Spleen (tissue), 13 donors: ENCODE measurements at places on chromosomes 3 and 15.

DNA sequence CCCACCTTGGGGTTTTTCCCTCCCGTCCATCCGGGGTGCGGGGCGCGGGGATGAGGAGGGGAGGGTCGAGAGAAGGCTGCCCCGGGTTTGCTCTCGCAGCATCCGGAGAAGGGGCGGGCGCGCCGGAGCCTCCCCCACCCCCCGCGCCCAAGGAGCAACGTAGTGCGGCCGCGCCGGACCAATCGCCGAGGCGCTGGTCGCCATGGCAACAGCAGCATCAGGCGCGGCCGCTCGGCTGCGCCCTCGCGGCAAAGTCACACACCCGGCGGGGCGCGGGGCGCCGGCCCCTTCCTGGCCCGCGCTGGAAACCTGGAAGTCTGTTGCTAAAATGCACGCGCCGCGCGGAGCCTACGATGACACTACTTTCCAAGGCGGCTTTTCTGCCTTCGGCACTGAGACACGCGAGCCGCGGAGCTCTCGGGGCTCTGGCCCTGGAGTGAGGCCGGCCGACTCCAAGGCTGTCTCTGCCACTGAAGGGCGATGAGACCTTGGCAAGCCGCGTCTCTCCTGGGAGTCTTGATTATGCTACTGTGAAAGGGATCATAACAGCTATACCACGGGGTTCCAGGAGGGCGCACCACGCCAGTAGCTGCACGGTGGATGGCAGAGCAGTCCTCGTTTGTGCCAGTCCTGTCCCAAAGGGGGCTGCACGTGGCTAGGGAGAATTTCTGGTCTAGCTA lies at the start of gene IQSEC1:
Gene IQSEC1, minus strand, starts transcription at position 104 of the 680 bp plus-strand sequence. CDS start 415 bp downstream, outside the sequence.
- H3K4me3 ChIP-seq: peak within 1 kb of the TSS; percentile 46
- peaks cover 60% of the 10 kb centered on the region for H3K4me1 ChIP-seq
- H3K27ac ChIP-seq: peak within 1 kb of the TSS; percentile 38
- H3K27me3 ChIP-seq: peaks cover 22% of the 10 kb centered on the region
- H3K36me3 ChIP-seq: no peaks in the 10 kb centered on the region

- H3K4me3 ChIP-seq: no peak overlapping the region
- peaks cover 11% of the 10 kb centered on the region for H3K4me1 ChIP-seq
- H3K36me3 ChIP-seq: no peaks in the 10 kb centered on the region
- H3K27ac ChIP-seq: no peak overlapping the region
- no peaks in the 10 kb centered on the region for H3K27me3 ChIP-seq
- no peak for DNase-seq
Measured at GRCh38 chr15:29920515-29920914, 98.2 kb upstream of the TJP1 start.

- H3K4me3 ChIP-seq: no peak overlapping the region
- no peak for DNase-seq
- no peak overlapping the region for H3K27ac ChIP-seq
- H3K36me3 ChIP-seq: no peaks in the 10 kb centered on the region
Measured at GRCh38 chr3:89841041-89841440, 733.6 kb downstream of the EPHA3 start.

DNA sequence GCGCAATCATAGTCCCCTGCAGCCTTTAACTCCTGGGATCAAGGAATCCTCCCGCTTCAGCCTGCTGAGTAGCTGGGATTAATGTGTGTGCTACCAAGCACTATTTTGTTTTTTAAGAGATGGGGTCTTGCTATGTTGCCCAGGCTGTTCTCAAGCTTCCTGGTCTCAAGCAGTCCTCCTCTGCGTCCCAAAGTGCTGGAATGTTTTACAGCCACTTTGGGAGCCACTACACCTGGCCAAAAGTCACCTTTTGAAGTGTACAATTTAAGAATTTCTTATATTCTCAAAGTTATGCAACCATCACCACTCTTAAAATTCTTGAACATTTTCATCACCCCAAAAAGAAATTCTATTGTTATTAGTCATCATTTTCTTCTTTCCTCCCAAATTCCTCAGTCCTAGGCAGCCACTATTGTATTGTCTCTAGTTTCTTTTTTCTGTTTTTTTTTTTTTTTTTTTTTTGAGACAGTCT lies 17.8 kb downstream of the CDV3 start:
- H3K27me3 ChIP-seq: no peaks in the 10 kb centered on the region
- H3K36me3 ChIP-seq: peaks cover 39% of the 10 kb centered on the region
- peaks cover 9% of the 10 kb centered on the region for H3K4me1 ChIP-seq

DNA sequence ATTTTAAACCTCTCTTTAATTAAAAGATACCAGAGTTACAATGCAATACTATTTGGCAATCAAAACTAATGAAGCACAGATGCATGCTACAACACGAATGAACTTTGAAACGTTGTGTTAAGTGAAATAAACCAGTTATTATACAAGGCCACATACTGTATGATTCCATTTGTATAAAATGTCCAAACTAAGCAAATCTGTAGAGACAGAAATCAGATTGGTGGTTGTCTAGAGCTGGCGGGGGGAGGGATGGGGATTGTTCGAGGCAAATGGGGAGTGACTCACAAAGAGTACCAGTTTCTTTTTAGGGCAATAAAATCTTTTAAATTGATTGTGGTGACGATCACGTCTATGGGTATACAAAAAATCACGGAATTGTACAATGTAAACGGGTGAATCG lies 677.0 kb downstream of the NTRK3 start:
- H3K4me1 ChIP-seq: no peaks in the 10 kb centered on the region
- H3K36me3 ChIP-seq: no peaks in the 10 kb centered on the region
- no peaks in the 10 kb centered on the region for H3K27me3 ChIP-seq
- no peak overlapping the region for H3K4me3 ChIP-seq

DNA sequence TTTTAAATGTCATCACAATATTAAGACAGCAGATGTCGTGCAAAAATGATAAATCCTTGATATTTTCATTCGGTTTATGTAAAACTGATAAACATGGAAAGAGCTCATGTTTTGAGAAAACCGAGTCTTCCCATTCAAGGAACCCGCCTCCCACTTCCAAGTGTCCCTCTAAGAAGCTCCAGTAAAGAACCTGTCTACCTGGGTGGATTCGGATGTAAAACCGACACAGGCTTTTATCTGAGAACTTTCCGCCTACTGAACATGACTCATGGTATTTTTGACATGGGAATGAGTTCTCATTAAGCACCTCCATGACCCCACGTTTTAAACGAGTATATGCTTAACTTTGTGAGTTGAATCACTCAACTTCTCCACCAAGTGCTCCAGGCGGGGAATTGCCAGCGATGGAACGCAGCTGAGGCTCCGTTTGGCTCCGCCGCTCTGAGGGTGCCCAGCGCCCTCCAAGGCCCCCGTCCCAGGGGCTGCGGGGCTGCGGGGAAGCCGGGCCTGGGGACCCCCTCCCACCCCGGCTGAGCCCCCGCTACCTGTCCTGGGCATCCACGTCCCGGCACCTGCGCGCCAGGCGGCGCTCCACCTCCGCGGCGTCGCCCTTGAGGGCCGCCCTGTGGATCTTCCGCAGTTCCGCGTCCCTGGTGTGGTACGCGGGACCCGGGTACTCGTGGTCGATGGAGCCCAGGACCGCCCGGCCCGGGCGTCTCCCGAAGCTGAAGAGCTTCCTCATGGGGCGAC lies 119.9 kb downstream of the LMLN start:
- no peak for DNase-seq
- no peaks in the 10 kb centered on the region for H3K36me3 ChIP-seq
- H3K4me1 ChIP-seq: peaks cover 8% of the 10 kb centered on the region
- peak overlapping the region; percentile 44 for H3K27ac ChIP-seq

- H3K4me1 ChIP-seq: peaks cover 11% of the 10 kb centered on the region
- H3K27me3 ChIP-seq: no peaks in the 10 kb centered on the region
- H3K36me3 ChIP-seq: no peaks in the 10 kb centered on the region
- no peak for DNase-seq
Measured at GRCh38 chr3:149332227-149332765, 1.1 kb downstream of the TM4SF18 start.

GRCh38 chr3:159711560-159712333 lies 276.9 kb upstream of the IL12A start:
- H3K27me3 ChIP-seq: no peaks in the 10 kb centered on the region
- H3K4me1 ChIP-seq: peaks cover 5% of the 10 kb centered on the region
- H3K4me3 ChIP-seq: no peak overlapping the region
- no peak overlapping the region for H3K27ac ChIP-seq

- no peak overlapping the region for H3K4me3 ChIP-seq
- H3K36me3 ChIP-seq: no peaks in the 10 kb centered on the region
- no peaks in the 10 kb centered on the region for H3K4me1 ChIP-seq
- no peak for DNase-seq
- H3K27ac ChIP-seq: no peak overlapping the region
Measured at GRCh38 chr3:100891033-100891432, 102.2 kb downstream of the ABI3BP start.

GRCh38 chr3:18351069-18351628 lies 74.0 kb downstream of the SATB1 start:
- no peak overlapping the region for H3K4me3 ChIP-seq
- no peak for DNase-seq
- peaks cover 27% of the 10 kb centered on the region for H3K36me3 ChIP-seq
- H3K27me3 ChIP-seq: no peaks in the 10 kb centered on the region

- H3K4me3 ChIP-seq: no peak overlapping the region
- no peak for DNase-seq
- no peaks in the 10 kb centered on the region for H3K27me3 ChIP-seq
- no peaks in the 10 kb centered on the region for H3K4me1 ChIP-seq
- H3K27ac ChIP-seq: no peak overlapping the region
Measured at GRCh38 chr3:61158216-61158615, 93.0 kb downstream of the FHIT start.

- no peaks in the 10 kb centered on the region for H3K27me3 ChIP-seq
- H3K36me3 ChIP-seq: peaks cover 5% of the 10 kb centered on the region
- DNase-seq: no peak
Measured at GRCh38 chr3:107718547-107718946, 195.8 kb downstream of the BBX start.

GRCh38 chr3:188432802-188433520 lies 279.0 kb downstream of the LPP start:
- peaks cover 25% of the 10 kb centered on the region for H3K4me1 ChIP-seq
- no peak overlapping the region for H3K4me3 ChIP-seq
- no peak for DNase-seq
- no peaks in the 10 kb centered on the region for H3K36me3 ChIP-seq
- peak overlapping the region; percentile 81 for H3K27ac ChIP-seq
- H3K27me3 ChIP-seq: no peaks in the 10 kb centered on the region

GRCh38 chr3:144415492-144415891 lies 443.9 kb downstream of the DIPK2A start:
- no peaks in the 10 kb centered on the region for H3K27me3 ChIP-seq
- H3K36me3 ChIP-seq: no peaks in the 10 kb centered on the region
- no peak for DNase-seq
- no peak overlapping the region for H3K27ac ChIP-seq
- H3K4me3 ChIP-seq: no peak overlapping the region
- H3K4me1 ChIP-seq: no peaks in the 10 kb centered on the region

DNA sequence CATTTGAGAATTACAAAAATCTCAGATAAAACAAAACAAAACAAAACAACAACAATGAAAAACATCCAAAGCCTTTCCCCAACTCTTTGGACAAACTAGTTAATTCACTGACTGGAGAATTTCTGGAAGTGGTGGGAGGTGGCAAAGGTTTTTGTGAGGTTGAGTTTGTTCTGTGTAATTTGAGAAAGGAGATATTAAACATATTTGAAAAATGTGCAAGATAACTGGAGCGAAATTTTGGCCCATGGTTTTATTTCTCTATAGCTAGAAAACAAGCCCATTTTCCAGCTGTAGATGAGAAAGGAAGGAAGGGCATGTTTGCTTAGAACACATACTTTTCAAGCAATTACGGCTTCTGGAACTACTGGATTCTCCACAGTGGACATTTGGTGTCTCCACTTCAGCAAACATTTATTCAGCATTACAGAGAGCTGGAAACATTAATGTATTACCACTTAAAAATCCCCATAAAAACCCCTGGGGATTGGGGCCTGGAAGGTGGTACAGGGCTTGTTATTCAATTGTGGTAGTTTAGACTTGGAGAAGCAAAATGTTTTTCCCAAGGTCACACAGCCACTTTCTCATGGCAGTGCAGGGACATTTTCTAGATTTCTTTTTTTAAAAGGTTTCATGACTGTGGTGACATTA lies 135.8 kb downstream of the THSD4 start:
- H3K27me3 ChIP-seq: no peaks in the 10 kb centered on the region
- H3K36me3 ChIP-seq: no peaks in the 10 kb centered on the region
- H3K4me3 ChIP-seq: no peak overlapping the region
- H3K4me1 ChIP-seq: no peaks in the 10 kb centered on the region
- no peak for DNase-seq
